Thyroid gland (tissue), 4 donors: ENCODE measurements at places on chromosomes 3 and 15.
A peak's percentile ranks its signal among the peaks of the same experiment; 100 is the strongest.

- H3K4me1 ChIP-seq: peaks cover 39% of the 10 kb centered on the region
- peak; percentile 51 for DNase-seq
- no peaks in the 10 kb centered on the region for H3K27me3 ChIP-seq
- H3K36me3 ChIP-seq: no peaks in the 10 kb centered on the region
Observed at GRCh38 chr15:31235311-31236183, 91.1 kb upstream of the KLF13 start.

GRCh38 chr15:77854980-77855379 is 222.3 kb upstream of the LINGO1 start:
- H3K27ac ChIP-seq: no peak overlapping the region
- H3K36me3 ChIP-seq: no peaks in the 10 kb centered on the region
- H3K4me3 ChIP-seq: no peak overlapping the region
- peaks cover 5% of the 10 kb centered on the region for H3K4me1 ChIP-seq
- no peaks in the 10 kb centered on the region for H3K27me3 ChIP-seq
- no peak for DNase-seq

DNA sequence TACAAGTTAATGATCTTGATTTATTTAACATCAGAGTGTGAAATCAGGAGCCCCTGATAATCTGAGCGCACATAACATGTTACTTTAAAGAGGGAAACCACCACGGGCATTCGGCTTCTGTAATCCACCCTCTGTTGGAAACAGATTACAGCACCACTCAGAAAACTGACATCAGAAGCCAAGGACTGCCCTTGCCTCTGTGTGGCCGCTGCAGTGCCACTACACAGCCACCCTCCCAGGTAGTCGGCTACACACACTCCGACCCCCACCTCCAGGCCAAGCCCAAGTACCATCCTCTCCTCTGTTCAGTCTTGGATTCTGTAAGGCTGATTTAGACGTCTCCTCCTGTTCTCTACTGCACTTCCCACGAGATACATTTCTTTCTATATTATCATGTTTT is 251.7 kb downstream of the GABRB3 start:
- H3K4me1 ChIP-seq: no peaks in the 10 kb centered on the region
- no peaks in the 10 kb centered on the region for H3K36me3 ChIP-seq
- H3K4me3 ChIP-seq: no peak overlapping the region

GRCh38 chr3:31432897-31433678 is 99.6 kb upstream of the STT3B start:
- DNase-seq: no peak
- H3K27me3 ChIP-seq: no peaks in the 10 kb centered on the region
- no peaks in the 10 kb centered on the region for H3K36me3 ChIP-seq

GRCh38 chr3:52140000-52140399 is 14.2 kb downstream of the POC1A start:
- H3K4me3 ChIP-seq: no peak overlapping the region
- no peaks in the 10 kb centered on the region for H3K36me3 ChIP-seq
- no peak overlapping the region for H3K27ac ChIP-seq
- DNase-seq: no peak
- no peaks in the 10 kb centered on the region for H3K27me3 ChIP-seq

DNA sequence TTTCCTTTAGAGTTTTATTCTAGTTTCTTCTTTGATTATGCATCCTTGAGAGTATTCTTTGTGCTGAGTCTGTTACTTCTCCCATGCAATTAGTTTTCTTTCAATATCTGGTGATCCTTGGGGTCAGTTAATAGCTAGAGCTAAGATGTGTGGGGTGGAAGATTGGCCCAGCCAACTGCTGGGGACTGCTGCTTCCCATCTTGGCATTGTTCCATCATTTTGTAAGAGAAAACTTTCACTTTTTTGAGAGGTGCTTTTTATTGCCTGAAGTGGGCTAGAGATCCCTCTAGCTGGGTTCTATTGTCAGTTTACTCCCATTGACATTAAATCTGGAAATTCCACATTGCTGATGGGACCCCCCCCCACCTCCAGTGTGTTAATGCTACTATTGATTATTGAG is 15.4 kb downstream of the BCL2L10 start:
- no peak overlapping the region for H3K4me3 ChIP-seq
- peaks cover 18% of the 10 kb centered on the region for H3K4me1 ChIP-seq
- H3K27me3 ChIP-seq: no peaks in the 10 kb centered on the region
- no peak overlapping the region for H3K27ac ChIP-seq

DNA sequence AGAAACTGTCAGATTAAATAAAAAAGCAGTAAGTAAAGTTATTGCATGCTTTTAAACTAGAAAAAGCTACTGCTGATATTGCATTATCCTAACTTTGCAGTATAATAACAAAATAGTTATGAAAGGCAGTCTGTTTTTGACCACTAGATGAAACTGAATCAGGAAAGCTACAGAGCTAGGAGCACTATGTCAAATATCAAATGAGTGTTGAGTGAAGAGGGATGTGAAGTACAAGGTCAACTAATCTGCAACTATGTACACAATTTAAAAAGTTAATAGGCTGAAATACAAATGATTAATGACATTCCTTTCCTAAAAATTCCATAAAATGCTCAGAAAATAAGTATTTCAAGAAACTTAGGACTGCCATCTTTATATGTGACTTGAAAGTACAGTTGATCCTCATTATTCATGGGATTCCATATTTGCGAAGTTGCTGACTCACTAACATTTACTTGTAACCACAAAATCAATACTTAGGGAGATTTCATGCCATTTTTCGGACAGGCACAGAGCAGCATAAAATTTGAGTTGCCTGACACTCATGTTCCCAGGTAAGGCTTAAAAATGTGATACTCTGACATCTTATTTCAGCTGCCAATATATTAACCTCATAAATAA is 34.5 kb downstream of the SLC4A7 start:
- H3K27ac ChIP-seq: no peak overlapping the region
- H3K27me3 ChIP-seq: no peaks in the 10 kb centered on the region
- no peaks in the 10 kb centered on the region for H3K4me1 ChIP-seq
- no peak overlapping the region for H3K4me3 ChIP-seq
- H3K36me3 ChIP-seq: no peaks in the 10 kb centered on the region
- no peak for DNase-seq

GRCh38 chr3:70811880-70812279 is 499.4 kb upstream of the MDFIC2 start:
- H3K36me3 ChIP-seq: no peaks in the 10 kb centered on the region
- H3K4me1 ChIP-seq: no peaks in the 10 kb centered on the region
- H3K27ac ChIP-seq: no peak overlapping the region
- no peak overlapping the region for H3K4me3 ChIP-seq
- no peaks in the 10 kb centered on the region for H3K27me3 ChIP-seq

DNA sequence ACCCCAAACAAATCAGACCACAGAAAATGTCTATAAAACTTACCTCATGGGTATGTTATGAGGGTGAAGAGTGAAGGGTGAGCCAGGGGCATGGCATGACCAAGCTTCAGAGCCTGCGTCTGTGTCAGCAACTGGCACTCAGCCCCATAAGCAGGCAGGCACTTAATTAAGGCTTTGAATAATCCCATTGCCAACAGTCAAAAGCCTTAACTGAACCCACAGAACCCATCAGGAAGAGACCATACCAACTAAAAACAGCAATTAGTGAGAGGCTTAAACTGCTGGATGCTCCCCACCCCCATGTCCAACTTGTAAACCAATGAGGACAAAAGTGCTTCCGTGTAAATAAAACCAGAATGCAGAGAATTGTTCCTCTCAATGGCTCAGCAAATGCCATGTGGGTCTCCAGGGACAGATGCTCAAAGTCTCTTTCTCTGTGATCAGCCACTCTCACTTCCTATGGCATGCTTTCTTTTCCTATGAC is 126.0 kb downstream of the MYLK start:
- no peaks in the 10 kb centered on the region for H3K27me3 ChIP-seq
- H3K36me3 ChIP-seq: no peaks in the 10 kb centered on the region
- H3K27ac ChIP-seq: no peak overlapping the region
- H3K4me1 ChIP-seq: no peaks in the 10 kb centered on the region
- no peak overlapping the region for H3K4me3 ChIP-seq

GRCh38 chr3:129645286-129645685 is 38.8 kb upstream of the PLXND1 start:
- no peaks in the 10 kb centered on the region for H3K36me3 ChIP-seq
- no peak overlapping the region for H3K4me3 ChIP-seq
- H3K27ac ChIP-seq: no peak overlapping the region
- peaks cover 18% of the 10 kb centered on the region for H3K4me1 ChIP-seq

DNA sequence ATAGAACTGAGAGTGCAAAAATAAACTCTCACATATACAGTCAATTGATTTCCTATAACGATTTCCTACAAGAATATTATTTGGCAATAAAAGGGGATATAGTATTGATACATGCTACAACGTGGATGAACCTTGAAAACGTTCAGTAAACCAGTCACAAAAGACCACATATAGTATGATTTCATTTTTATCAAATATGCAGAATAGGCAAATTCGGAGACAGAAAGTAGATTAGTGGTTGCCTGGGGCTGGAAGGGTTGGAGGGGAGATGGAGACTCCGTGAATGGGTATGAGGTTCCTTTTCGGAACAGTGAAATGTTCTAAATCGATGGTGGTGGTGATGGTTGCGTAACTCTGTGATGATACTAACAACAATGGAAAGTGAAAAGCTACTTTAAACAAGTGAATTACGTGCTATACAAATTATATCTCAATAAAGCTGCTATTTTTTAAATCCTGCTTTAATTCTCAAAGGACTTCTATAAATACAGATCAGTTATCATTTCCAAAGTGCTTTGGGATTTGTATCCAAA is 6.0 kb downstream of the APOD start:
- H3K4me3 ChIP-seq: no peak overlapping the region
- no peak for DNase-seq
- no peaks in the 10 kb centered on the region for H3K36me3 ChIP-seq
- H3K27me3 ChIP-seq: no peaks in the 10 kb centered on the region
- no peak overlapping the region for H3K27ac ChIP-seq
- H3K4me1 ChIP-seq: no peaks in the 10 kb centered on the region

DNA sequence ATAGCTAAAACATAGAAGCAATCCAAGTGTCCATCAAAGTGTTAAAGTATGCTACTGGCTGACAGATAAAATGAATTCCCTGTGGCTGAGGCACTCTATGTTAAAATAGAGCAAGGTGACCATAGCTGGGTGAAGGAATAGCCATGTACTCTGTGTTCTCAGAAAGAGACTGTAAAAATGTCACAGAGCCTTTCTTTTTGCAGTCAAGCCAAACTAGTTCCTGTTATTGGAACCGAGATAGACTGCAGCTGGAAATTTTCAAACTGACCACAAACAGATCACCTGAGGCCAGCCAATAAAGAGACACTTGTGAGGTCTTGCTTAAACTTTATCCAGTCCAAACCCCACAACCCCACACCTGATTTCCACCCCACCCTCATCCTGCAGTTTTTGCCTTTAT is 422.8 kb upstream of the NAALADL2 start:
- no peak overlapping the region for H3K27ac ChIP-seq
- H3K4me1 ChIP-seq: peaks cover 3% of the 10 kb centered on the region
- H3K4me3 ChIP-seq: no peak overlapping the region
- H3K27me3 ChIP-seq: no peaks in the 10 kb centered on the region
- no peaks in the 10 kb centered on the region for H3K36me3 ChIP-seq

DNA sequence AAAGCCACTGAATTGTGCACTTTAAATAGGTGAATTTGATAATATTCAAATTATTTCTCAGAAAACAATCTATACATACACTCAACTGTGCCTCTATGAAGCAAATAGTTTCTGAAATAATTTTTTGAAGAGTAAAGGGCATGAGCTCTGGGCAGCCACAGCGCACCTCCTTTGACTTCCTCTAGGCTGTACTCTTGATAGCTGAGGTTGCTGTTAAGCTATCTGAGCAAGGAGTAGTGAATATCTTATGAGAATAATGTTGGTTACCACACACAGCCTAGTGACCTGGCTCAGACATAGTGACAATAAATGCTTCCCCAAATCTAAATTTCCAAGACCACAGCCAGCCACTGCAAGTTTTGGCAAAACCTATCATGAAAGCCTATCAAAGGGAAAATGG is 11.6 kb upstream of the SEC61A1 start:
- no peaks in the 10 kb centered on the region for H3K27me3 ChIP-seq
- H3K36me3 ChIP-seq: no peaks in the 10 kb centered on the region
- H3K27ac ChIP-seq: no peak overlapping the region
- H3K4me3 ChIP-seq: no peak overlapping the region

DNA sequence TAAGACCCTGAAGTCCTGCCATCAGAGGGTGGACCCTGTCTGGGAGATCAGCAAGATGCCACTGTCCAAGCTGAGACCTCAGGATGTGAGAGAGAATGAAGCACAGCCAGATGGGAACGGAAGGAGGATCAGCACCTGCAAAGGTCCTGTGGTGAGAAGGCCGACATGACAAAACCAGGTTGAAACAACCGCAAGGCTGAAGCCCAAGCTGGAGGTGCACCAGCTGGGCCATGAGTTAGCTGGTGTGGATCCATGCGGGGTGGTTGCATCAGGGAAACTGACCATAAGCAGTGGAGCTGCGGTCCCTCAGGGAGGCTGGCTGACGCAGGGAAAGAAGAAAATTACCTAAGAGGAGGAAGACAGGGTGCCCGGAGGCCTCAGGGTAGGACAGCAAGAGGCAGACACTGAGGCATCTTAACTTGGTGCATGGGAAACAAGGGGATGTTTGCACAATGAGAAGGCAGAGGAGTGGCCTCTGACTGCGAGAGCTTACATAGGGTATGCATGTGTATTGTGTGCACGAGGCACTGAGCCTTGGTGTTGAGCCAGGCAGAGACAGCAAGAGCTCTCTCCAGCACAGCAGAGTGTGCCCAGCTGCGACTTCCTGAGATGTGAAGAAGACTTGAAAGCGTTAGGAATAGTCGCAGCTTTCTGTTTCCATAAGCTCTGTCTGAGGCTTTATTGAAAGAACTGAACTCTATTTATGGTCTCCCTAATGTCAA is 497.7 kb downstream of the OCA2 start:
- H3K27me3 ChIP-seq: no peaks in the 10 kb centered on the region
- H3K4me1 ChIP-seq: no peaks in the 10 kb centered on the region
- no peaks in the 10 kb centered on the region for H3K36me3 ChIP-seq
- H3K4me3 ChIP-seq: no peak overlapping the region

DNA sequence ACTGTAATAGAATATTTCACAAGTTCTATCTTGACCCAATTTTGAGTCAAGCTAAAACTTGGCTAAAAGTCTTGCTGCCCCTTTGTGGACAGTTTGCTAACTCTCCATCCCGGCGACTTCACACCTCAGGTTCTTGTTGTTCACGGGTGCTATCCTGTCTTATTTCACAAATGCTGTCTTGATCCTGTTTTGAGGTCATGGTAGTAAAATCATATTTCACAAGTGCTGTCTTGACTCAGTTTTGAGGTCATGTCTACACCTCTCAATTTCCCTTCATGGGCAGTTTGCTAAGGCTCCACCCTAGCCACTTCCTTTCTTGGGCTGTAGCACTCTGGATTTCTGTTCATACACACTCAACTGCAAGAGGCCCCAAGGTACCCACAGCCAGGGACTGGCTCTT is 45.0 kb upstream of the GK5 start:
- H3K36me3 ChIP-seq: no peaks in the 10 kb centered on the region
- no peaks in the 10 kb centered on the region for H3K27me3 ChIP-seq
- H3K4me3 ChIP-seq: no peak overlapping the region
